ENCODE measurements at places on chromosomes 6 and 20.
A peak's percentile ranks its signal among the peaks of the same experiment; 100 is the strongest.

GRCh38 chr6:38220069-38220723 is 400.7 kb downstream of the ZFAND3 start:
- no peak for DNase-seq

GRCh38 chr20:63942250-63942951 is 13.8 kb downstream of the UCKL1 start:
- peak; percentile 69 for DNase-seq

GRCh38 chr6:156154896-156155295 is 622.3 kb upstream of the ARID1B start:
- peak; percentile 59 for DNase-seq

- peak; percentile 80 for DNase-seq
Observed at GRCh38 chr6:35240838-35241801, 18.4 kb upstream of the ZNF76 start.

DNA sequence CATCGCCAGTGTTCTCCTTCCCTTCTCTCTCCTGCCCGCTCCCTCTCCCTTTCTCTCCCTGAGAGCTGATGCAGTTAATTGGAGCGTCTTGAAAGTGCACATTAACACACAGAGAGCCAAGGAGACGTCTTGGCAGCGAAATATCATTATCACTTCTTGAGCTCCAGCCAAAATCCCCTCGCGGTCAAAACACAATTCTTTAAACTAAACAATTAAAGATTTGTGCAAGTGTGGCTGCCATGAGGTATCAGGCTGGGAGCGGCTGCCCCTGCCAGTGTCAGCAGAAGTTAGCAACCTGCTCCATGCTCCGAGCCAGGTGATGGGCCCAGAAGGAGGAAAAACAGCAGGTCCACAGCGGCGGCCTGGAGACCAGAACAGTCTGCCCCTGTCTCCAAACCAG is 100.9 kb upstream of the FOXP4 start:
- no peak for DNase-seq

DNA sequence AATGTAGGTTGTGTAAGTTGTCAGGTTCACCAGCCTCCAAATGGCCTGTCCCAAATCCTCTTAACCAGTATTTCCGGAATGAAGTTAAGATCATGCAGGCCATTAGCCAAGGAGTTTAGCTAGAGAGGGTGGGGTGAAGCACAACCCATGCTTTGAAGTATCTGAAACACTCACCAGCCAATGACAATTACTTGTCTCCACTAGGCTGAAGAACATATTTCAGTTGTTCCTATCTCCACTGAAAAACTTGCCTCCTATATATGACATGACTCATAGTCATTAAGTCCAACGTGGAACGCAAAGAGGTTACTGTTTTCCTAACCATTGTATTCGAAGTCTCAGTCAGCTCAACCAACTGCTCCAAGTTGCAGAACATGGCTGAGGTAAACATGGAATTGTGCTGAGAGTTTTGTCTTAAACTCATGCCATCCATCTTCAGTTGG is 37.4 kb upstream of the TNFAIP3 start:
- no peak for DNase-seq

- DNase-seq, result no peak
Observed at GRCh38 chr20:13419477-13419876, 198.4 kb downstream of the ISM1 start.

- no peak for DNase-seq
Observed at GRCh38 chr6:65979120-65979519, 272.1 kb upstream of the EYS start.

GRCh38 chr6:138246650-138247440 is 28.6 kb upstream of the PBOV1 start:
- DNase-seq, result no peak

- no peak for DNase-seq
Observed at GRCh38 chr20:43450841-43451799, 6.6 kb upstream of the SRSF6 start.

GRCh38 chr6:161922631-161923119 is 648.8 kb upstream of the AGPAT4 start:
- DNase-seq, result peak; percentile 88

DNA sequence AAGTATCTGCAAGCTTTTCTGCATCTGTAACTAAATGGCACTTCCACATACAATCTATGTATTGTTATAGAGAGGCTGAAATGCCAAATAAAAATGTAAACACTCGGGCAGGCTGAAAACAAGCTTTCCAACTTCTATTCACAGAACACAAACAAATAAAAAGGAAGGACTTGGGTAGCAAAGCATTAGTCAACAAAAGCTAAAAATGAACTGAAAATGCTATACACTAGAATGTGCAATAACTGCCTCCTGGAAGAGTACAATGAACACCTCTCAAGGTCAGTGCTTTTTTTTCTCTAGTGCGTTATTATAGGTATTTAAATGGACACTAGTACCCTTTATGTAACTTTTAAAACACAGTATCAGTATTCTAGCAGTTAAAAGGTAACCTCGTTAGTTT is 31.4 kb downstream of the STK38 start:
- no peak for DNase-seq

- DNase-seq, result no peak
Observed at GRCh38 chr6:127858727-127859391, 42.0 kb downstream of the THEMIS start.

DNA sequence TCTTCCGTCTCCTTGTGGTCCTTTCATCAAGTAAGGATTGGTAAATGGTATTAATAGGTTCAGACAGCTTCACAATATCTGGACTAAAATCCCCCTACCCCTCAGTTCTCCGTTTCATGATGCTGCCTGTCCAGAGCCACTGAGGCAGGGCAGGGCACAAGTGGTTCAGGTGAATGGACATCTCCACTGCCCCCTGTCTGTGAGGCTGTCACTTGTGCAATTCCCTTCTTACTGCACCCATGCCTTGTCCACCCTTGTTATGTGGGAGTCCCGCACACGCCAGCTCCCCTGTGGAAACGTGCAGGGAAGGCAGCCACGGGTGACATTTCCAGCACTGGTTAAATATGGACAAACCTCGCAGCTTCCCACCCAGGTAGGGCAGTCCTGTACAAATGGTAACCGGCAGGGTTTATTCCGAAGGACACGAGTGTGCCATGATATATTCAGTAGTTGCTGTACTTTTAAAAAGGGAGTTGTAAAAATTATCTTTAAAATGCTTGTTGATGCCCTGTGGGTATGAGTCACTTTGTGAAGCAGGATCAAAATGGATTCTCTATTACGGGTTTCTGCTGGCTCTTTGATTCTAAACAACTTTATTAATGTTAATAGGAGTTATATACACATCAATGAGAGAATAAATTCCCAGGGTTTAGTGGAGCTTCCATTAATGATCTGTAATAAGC is 73.5 kb downstream of the FYN start:
- DNase-seq, result no peak

DNA sequence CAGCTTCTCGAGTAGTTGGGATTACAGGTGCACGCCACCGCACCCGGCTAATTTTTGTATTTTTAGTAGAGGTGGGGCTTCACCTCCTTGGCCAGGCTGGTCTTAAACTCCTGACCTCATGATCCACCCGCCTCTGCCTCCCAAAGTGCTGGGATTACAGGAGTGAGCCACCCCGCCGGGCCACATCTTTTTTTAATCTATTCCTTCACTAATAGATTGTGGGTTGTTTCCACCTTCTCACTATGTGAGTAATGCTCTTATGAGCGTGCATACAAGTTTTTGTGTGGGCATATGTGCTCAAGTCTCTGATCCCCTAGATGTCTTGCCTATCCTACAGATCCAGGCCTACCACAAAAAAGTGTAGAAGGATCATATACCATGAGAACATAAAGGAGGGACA is 30.7 kb downstream of the CARMIL1 start:
- DNase-seq, result no peak

- DNase-seq, result no peak
Observed at GRCh38 chr20:48729538-48729937, 98.3 kb downstream of the PREX1 start.

- no peak for DNase-seq
Observed at GRCh38 chr6:102911571-102911970, 1518.1 kb downstream of the GRIK2 start.

DNA sequence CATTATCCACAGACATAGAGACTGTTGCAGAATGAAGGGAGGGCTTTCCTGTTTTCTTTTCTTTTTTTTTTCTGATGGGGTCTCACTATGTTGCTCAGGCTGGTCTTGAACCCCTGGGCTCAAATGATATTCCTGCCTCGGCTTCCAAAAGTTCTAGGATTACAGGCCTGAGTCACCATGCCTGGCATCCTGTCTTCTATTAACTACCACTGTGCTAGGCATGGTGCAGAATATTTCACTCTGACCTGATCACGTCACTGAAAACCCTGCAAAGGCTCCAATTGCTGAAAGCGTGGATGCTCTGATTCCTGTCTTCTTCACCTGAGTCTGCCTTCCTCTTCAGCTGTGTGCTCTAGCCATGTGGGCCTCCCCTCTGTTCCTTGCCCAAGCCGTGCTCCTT is 8.5 kb upstream of the DNMT3B start:
- no peak for DNase-seq

- no peak for DNase-seq
Observed at GRCh38 chr20:15563836-15564235, 1009.4 kb downstream of the KIF16B start.

DNA sequence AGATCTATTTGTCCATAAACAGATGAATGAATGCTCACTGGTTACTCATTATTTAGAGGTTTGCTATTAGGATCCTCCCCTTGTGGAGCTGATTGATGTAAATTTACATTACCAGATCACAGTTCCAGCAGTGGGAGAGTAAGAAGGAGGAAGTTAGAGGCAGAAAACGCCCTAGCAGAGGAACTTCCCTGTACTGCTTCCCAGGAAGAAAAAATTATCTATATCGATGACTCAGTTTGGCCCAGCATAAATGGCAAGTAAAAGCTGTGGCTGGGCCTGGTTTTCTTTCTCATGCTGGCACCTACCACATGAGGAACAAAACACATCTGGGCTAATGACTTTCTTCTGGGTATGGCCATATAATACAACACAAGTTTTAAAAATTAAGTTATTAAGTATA is 35.7 kb downstream of the DNAAF9 start:
- no peak for DNase-seq

GRCh38 chr6:113879186-113880096 is 22.3 kb downstream of the MARCKS start:
- peak; percentile 92 for DNase-seq

DNA sequence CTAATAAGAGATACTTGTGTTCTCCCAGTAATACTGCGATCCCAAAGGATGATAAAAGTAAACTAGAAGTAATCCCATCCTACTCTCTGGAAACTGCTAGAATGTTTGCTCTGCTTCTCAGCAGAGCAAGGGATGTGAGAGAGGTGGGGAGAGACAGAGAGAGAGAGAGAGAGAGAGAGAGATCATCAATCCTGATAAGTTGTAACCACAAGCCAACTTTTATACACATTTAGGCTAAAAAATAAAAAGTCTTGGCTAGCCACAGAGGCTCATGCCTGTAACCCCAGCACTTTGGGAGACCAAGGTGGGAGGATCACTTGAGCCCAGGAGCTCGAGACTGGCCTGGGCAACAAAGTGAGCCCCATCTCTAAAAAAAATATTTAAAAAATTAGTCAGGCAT is 16.0 kb upstream of the TRIM38 start:
- DNase-seq, result no peak

DNA sequence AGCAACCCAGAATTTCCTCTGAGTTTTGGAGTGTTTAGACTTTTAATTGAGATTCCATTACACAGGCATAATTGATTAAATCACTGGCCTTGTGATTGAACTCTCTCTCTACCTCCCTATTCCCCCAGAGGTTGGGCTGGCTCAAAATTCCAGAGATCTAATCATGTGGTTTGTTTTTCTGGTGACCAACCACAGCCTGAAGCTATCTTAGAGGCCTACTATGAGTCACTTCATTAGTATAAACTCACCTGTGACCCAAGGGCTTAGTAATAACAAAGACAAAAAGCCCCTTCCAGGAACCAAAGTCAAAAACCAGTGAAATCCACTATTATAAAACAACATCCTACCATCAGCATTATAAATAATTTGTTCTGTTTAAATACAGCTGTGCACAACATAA is 992.5 kb upstream of the CITED2 start:
- peak; percentile 53 for DNase-seq

- no peak for DNase-seq
Observed at GRCh38 chr20:54272901-54273488, 65.1 kb downstream of the PFDN4 start.

DNA sequence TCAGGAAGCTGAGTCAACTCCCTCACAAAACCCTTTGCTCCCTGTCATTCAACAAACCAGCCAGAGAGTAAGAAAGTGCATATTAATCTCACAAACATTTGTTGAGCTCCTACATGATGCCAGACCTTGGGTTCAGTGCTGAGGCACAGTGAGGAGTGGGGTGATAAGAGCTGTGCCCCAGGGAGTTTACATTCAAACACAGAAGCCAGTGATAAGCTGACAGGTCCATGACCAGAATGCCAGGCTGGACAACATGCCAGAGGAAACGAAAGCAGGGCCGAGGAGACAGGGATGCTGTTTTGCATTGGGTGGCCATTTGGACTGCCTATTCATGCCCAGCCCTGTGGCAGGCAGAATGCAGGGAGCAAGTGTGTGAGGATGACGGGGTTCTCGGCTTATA is 76.7 kb downstream of the LRFN2 start:
- no peak for DNase-seq

DNA sequence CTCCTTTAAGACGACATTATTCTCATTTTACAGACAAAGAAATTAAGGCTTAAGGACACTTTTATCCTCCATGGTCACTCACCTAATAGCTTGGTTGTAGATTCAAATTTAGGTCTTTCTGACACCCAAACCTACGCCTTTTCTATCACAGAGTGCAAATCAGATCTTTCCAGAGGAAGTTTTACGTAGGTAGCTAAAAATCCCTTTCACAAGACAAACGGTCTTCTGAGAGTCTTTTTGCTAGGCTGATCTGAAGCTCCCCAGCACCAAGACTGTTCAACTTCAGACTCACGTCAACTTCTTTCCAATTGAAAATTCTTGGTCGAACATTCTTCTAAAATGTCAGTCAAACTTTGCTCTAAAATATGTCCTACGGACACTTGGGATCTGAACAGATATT is 46.5 kb downstream of the BLOC1S5 start:
- DNase-seq, result no peak

GRCh38 chr6:42147138-42147562 is 4.7 kb upstream of the C6orf132 start:
- no peak for DNase-seq

GRCh38 chr6:33069021-33069738 is 4.3 kb downstream of the HLA-DPA1 start:
- no peak for DNase-seq

GRCh38 chr20:5719861-5720403 is 30.3 kb upstream of the SHLD1 start:
- DNase-seq, result peak; percentile 64

DNA sequence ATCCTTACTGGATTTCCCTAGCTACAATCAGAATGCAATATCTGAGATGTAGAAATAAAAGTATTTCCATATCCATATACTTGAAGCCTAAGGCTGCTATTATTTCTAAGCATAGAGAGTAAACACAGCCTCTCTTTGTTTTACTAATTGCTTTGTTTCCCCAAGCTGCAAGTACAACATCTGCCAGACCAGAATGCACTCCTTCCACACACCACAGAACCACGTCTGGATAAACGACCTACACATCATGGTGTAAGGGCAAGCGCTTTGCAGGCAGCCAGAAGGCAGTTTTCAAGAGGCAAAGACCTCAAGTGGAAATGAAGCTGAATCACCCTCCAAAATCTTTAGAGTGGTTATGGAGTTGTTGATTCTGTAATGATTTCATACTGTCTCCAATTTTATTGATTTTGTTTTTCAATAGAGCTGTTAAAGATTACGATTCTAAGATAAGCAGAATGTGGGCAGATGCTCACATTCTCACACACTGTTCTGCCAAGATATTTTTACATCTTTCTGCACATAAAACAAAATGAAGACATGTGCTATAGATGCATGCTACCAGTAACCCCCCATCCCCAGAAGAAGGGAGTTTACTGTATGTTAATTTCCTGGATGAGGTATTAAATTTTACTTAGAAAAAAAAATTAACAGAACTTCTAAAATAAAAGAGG is 88.8 kb downstream of the THEMIS start:
- DNase-seq, result no peak

GRCh38 chr6:14664621-14665315 is 547.2 kb downstream of the CD83 start:
- no peak for DNase-seq

Measured in lung microvascular endothelial cell (primary cell).